Activated CD4-positive, alpha-beta T cell treated with anti-CD3 and anti-CD28 coated beads, Interleukin-2, amount 50 U/mL, for 48 hours (primary cell): ENCODE measurements at places on chromosomes 4 and X.

DNA sequence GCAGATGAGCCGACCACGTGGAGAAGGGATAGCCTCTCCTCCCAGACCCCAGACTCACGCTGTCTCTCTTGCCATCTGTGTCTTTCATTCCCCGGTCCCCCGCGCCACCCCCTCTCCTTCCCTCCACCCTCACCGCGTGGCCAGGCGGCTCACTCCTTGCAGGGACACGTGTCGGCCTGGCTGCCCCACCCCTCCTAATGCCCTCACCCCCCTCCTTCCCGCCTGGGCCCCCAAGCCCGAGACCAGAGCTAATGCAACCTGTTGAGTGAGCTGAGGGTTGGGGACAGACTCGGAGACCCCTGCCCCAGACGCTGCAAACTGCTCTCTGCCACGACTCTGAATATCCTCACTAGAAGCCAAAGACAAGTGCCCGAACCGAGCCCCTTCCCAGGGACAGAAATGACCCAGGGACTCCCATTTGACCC lies 1.8 kb downstream of the SLC38A5 start:
- peak; percentile 59 for DNase-seq

- no peak for DNase-seq
Observed at GRCh38 chrX:125926295-125926694, 239.8 kb downstream of the DCAF12L2 start.

GRCh38 chr4:177391287-177391686 lies 51.0 kb downstream of the AGA start:
- DNase-seq: no peak

GRCh38 chr4:24583451-24584210 lies 723 bp downstream of the DHX15 start:
- peak; percentile 59 for DNase-seq

DNA sequence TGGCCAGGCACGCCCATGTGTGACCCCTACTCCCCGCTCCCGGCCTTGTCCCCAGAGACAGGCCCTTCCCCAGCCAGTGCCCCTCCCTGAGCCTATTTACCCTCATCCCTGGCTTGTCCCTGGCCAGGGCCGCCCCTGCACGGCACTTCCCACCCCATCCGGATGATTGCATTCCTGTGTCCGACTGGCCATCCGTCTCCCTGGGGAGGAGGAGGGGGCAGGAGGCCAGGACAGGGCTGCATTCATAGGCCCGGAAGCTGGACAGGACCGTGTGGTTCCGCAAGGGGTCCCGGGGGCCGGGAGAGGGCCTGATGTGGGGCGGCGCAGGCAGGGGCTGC lies 22.8 kb downstream of the CTBP1 start:
- DNase-seq: no peak

- DNase-seq: no peak
Observed at GRCh38 chrX:53018627-53019026, 30.0 kb upstream of the GPR173 start.

DNA sequence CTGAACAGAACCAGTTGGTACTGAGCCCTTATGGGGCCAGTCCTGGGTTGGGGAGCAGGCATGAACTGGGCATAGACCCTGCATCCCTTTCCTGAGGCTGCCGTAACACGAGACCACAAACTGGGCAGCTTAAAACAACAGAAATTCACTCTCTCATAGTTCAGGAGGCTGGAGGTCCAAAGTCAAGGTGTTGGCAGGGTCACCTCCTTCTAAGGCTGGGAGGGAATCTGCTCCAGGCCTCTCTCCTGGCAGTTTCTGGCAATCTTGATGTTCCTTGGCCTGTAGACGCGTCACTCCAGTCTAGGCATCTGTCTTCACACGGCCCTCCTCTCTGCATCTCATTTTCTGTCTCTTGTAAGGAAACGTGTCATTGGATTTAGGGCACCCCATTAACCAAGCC lies 19.8 kb upstream of the SORCS2 start:
- no peak for DNase-seq

DNA sequence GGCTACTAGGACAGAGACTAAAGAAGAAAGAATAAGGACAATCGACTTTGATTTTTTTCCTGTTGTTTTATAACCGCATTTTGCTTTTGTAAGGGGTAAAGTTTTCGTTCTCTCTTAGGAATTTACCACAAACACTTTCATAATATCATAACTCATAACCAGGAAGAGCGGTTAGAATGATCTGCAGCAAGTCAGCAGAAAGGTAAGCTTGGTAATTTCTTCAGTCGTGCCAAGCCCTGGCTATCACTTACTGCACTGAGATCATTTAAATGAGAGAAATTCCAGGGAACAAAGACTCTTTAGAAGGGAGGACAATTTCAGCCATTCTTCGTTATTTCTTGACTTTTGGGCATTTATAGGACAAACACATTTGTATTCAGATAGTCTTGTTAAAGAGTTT lies 258.1 kb downstream of the UNC5C start:
- no peak for DNase-seq

DNA sequence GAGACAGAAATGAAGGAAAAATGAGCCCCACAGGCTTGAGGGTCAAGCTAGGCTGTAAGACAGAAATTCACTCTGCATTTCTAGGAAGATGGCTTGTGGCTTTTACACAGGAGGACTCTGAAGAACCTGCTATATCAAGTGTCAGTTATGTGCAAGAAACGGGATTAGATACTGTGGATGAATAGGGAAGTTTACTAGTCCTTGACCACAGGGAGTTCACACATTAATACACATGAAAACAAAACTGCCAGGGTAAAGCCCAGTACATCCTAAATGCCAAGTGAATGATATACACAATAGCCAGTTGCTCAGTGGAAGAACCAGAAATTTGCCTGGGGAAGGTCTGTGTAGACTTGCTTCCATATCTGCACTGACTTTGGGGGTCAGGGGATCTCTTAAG lies 53.5 kb downstream of the TMEM131L start:
- DNase-seq: no peak

- DNase-seq: no peak
Observed at GRCh38 chrX:34631479-34632220, 25.4 kb downstream of the TMEM47 start.
